ENCODE measurements at places on chromosomes 12 and 14.

DNA sequence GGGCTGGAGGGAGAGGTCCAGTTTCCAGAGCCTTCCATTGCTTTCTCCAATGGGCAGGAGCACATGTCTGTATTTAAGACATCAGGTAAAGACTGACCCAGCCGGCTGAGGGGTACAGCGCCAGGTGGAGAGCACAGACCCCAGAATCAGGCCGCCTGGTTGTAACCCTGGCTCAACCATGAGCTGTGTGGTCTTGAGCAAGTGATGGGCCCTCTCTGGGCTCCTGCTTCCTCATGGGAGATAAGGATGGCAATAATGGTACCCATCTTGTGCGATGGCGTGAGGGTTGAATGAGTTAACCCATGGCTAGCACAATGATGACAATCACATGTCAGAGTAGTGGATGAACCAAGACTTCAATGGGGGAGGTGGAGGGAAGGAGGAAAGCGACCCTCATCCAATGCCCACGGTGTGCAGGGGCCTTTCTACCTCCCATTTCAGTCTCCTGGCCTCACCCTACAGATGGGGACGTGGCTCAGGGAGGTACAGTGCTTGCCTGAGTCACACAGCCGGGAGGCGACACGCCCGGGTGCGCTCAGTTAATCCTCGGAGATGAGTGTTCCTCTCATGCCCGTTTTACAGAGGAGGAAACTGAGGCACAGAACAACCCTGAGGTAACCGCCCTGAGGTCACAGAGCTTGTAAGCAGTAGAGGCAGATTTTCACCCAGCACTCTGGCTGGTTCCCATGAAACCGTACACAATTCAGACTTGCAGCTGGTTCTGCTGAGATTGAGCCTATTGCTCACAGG lies 163.9 kb downstream of the RBM19 start:
- DNase-seq = no peak

DNA sequence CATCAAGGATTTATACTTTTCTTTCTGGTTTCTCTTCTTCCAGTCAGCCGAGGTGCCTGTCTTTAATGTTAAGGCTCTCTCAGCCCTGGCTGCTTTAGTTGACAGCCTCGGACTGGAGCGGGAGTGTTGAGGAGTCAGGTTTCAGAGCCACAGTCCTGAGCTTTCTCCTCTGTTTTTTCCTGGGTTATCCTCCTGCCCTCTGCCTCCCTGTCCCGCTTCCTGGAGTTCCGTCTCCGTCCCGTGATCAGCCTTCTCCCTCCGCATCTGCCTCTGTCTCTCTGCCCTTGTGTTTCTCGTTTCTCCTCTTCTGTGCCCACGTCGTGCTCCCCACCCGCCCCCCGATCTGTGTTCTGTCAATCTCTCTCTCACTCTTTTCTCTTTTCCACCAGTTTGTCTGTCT lies 33.0 kb downstream of the IQSEC3 start:
- no peak for DNase-seq

DNA sequence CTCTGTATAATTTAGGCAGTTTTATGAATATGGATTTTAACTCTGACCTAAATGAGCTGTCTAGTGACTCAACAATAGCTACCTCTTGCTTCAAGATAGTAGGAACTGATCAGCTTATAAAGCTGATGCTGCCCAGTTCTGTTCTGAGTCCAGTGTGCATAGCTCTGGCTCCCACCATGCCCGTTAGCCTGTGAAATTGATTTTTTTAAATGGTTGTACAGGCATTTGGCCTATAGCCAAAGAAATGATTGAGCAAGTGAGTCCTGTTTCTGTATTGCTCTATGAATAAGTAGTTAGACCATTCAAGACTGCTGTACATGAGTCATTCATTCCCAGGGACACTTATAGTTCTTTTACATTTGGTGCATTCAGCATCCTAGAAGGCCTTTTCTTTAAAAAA lies 36.4 kb downstream of the SAMD4A start:
- DNase-seq = no peak

- DNase-seq = no peak
Measured at GRCh38 chr12:48998497-48999353, 450 bp downstream of the DDN start.

- DNase-seq = no peak
Measured at GRCh38 chr12:118760623-118761022, 220.7 kb upstream of the SRRM4 start.

DNA sequence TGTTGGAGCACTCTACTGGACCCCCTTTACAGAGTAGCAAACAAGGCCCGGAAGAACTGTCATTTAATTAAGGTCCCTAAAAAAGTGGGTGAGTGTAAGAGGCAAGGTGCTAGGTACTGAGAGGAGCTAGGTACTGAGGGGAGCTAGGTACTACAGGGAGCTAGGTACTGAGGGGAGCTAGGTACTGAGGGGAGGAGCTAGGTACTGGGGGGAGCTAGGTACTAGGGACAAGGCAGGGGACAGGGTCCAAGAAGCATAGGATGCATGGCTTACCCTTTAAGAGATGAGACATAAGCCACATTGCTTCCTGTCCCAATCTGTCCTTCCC lies 4.9 kb downstream of the KRT5 start:
- DNase-seq = no peak

- DNase-seq = no peak
Measured at GRCh38 chr14:75222208-75222701, 45.8 kb upstream of the TMED10 start.

DNA sequence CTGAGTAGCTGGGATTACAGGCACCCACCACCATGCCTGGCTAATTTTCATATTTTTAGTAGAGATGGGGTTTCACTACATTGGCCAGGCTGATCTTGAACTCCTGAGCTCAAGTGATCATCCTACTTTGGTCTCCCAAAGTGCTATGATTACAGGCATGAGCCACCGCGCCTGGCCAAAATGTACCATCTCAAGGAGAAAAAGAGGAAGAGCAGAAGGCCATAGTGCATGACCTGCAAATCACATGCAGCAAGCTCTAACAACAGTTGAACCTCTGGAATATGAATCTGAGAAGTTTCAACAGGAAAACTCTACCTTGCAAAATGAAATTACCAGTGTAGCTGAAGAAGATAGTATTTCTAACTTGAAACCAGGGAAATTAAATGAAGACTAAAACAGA lies 17.1 kb upstream of the SERPINA1 start:
- no peak for DNase-seq

DNA sequence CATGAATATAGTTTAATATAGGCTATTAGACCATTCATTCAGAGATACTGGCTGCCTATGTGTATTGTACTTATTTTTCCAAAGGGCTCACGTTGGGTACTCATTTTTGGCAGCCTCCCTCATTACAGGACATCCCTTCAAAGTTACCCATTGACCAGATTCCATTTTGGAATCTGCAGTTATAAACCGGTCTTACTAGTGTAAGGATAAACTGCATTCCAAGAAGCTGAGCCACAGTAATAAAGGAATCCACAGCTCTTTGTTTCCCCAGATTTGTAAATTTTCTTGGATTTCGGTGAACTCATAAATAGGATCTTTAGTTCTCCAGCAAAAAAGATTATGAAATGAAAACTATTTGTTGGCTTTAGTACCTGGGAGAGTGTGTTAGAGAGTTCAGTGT lies 18.9 kb upstream of the CFL2 start:
- DNase-seq = no peak

GRCh38 chr12:93201990-93202389 lies 175.7 kb upstream of the NUDT4 start:
- no peak for DNase-seq

- DNase-seq = no peak
Measured at GRCh38 chr12:66941150-66941549, 262.3 kb upstream of the GRIP1 start.

DNA sequence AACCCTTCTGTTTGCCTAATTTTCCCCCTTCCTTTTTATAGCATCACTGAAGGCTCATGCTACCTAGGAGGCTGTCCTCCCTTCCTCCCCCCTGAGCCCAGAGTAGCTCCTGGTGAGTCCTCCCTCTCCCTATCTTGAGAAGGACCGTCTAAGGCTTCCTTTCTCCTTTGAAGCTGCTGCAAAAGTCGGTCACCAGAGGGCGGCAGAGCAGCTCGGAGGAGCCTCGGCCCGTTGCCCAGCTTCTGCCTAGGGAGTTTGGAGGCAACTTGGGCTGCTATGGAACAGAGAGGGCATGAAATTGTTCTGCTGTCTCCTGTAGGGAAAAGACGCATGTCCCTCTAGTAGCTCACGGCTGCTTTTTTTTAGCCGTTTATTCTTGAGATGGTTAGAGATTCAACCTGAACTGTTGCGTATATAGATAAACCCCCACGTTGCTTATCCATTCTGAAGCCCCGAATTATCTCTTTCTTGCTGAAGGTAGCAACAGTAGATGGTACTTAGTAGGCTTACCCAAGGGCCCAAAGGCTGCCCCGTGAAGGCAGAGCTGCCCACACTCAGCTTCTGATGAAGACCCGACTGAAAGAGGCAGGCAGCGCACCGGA lies 5.7 kb downstream of the WNT5B start:
- DNase-seq = peak; percentile 30

DNA sequence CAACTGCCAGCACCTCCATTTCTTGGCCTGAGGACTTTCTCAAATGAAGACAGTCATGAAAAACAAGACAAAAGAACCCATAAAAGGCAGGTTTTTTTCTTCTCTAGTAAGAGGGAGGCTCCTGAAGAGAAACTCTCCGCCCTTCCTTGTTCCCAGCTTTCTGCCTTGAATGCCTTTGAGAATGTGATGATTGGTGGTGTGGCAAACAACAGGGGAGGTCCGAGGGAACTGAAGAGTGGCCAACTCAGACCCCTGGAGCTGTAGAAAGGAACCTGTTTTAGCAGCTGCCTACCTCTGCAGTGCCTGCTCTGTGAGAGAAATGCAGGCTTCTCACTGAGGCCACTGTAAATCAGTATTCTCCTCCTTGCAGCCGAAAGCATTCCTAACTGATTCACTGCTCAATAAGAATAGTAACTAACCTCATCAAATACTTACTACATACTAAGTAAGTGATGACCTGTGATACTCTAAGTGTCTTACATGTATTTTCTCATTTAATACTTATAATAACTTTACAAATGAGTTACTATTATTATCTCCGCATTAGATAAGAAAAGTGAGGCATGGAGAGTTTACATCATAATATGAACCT lies 16.7 kb upstream of the ERC1 start:
- no peak for DNase-seq

GRCh38 chr14:91372671-91373495 lies 44.7 kb downstream of the CCDC88C start:
- DNase-seq = no peak

Measured in substantia nigra (tissue), 51 donors.